ENCODE measurements at places on chromosomes 2 and 18.

GRCh38 chr2:128424406-128425171 lies 105.9 kb upstream of the HS6ST1 start:
- DNase-seq: no peak

- DNase-seq: no peak
Measured at GRCh38 chr2:3201281-3201680, 176.3 kb downstream of the EIPR1 start.

DNA sequence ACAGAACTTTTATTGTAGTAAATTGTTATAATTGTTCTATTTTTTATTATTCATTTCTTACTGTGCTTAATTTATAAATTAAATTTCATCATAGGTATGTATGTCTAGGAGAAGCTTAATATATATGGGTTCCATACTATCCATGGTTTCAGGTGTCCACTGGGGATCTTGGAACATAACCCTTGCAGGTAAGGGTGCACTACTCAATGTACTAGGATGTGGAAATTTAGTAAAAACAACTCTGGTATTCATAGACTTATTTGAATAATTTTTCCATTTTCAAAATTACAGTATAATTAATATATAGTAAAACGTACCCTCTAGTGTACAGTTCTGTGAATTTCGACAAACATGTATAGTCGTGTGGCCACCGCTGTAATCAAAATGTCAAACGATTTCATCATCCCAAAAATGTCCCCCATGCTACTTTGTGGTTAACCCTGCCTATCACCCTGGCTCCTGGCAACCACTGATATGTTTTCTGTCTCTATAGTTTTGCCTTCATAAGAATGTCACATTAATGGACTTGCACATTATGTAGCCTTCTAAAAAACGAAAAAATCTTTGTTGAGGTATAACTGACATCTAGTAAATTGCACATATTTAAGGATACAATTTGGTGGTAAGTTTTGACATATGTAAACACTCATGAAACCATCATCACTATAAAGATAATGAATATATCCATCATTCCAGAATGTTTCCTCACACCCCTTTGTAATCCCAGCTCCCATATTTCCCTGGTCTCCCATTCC lies 45.7 kb downstream of the ARL5A start:
- no peak for DNase-seq

- no peak for DNase-seq
Measured at GRCh38 chr18:11736656-11737055, 47.6 kb downstream of the GNAL start.

DNA sequence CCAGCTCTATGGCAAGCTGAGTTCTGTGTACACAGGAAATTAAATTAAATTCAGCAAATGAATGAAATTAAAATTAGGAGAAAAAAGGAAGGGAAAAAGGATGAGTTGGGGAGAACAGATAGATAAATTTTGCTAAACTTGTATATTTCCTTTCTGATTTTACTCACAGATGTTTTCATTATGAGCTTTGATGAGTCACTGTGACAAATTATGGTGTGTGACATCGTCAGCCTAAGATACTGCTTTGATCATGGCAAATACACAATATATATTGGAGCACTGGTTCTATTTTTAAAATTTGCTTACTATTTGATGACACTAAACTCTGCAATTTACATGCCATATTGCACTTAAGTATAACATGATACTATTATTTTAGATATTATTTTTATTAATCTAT lies 464.6 kb upstream of the SPHKAP start:
- DNase-seq: no peak

GRCh38 chr2:3480352-3481010 lies 38.9 kb downstream of the ADI1 start:
- no peak for DNase-seq

DNA sequence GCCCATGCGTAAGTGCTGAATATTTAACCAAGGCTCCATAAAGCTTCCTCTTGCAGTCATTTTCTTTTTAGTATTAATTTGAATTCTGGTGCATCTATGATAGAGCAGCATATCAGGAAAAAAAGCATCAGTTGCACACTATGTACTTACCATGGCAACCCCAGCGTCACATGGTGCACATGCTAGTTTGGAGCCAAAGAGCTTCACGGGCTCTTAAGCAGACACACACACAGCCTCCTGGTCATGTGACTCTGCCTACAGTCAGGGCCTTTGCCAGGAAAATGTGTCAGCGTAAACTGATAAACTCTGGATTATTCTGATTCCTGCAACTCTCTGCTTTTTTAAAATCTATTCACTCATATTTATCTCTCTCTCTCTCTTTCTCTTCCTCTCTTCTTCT lies 30.2 kb downstream of the NYAP2 start:
- DNase-seq: no peak

DNA sequence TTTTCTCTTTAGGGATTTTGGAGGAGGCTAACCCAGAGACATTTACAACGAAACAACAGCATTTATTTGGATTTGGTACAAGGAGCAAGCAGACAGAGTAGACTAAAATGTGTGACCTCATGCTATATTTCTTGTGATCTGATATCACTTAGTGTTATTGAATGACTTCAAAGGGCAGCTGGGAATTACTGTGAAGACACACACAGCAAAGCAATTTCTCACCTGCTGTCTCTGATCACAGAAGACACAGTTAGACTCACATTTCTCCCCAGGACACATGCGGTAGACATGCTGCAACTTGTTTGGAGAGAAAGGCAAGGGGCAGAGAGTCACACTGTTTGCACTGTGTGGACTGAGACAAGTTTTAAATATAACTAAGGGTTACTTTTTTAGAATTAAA lies 67.5 kb downstream of the LTBP1 start:
- DNase-seq: no peak

DNA sequence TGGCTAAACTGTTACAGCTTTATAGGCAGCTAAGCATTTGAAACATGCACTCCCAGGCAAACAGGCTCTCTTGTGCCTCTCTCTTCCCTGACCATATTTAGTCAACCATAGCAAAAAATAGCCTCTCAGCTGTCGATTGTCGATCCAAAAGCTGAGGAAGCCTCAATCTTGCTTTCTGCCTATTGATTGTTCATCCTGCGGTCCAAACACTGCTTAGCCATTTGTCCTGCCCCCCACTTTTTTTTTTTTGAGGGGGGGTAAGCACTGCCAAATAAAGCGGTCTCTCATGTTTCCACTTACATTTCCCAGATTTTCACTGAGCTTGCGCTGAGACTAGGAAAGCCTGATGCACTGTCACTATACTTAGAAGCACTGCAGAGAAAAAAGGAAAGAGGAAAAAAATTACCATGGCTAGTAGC lies 90.8 kb downstream of the MIB1 start:
- DNase-seq: no peak

DNA sequence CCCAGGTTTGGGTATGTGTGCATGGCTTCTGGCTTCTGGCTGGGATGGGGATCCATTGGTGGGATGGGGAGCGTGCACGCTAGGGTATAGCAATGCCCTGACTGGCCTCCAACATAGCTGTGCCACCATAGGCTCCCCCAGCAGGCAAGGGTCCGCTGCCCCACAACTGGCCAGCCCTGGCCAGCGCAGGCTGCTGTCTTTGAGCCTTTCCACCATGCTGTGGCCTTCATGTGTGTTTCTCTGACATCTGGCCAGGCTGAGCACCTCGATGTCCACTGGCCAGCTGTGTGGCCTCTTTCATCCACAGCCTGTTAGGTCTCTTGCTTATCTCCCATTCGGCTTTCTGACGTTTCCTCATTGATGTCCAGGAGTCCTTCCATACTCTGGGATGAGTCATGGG lies 231.3 kb downstream of the NDUFA10 start:
- no peak for DNase-seq

DNA sequence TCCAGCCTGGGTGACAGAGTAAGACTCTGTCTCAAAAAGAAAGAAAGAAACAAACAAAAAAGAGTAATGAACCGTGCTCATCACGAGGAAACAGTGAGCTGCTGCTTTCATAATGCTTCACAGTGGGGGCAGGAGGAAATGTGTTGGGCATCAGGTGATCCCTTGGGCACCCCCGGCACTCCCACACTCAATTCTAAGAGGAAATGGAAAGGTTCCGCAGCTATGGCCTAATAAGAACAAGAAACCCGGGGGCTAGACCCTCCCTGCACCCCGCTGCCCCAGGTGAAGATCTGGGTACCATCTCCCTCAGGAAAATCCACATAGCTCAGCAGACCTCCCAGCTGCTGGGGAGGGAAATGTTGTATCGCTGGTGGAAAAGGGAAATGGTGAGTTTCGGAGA lies 118.9 kb downstream of the LPIN1 start:
- no peak for DNase-seq

GRCh38 chr2:68088940-68089339 lies 26.1 kb upstream of the C1D start:
- DNase-seq: no peak

- no peak for DNase-seq
Measured at GRCh38 chr2:41579806-41580205, 468.0 kb upstream of the PKDCC start.

Measured in stimulated activated CD4-positive, alpha-beta T cell treated with anti-CD3 and anti-CD28 coated beads, Interleukin-15, amount 100 ng/mL, for 48 hours (primary cell).